ENCODE measurements at places on chromosomes 2 and 18. TPM values are rescaled to one million over a fixed set of nuclear protein-coding genes. Genes with fewer than 3 reads are reported as not detected.

The NPHP1 gene
- 3.9 TPM for total RNA-seq

The RAMP1 gene
- total RNA-seq: 3.7 TPM

The SERPINB8 gene
- 14.3 TPM for total RNA-seq

The PSMD1 gene
- total RNA-seq: 134 TPM

The RIT2 gene
- not detected for total RNA-seq

The ZBTB7C gene
- 0.46 TPM for total RNA-seq

The CTIF gene
- 49.8 TPM for total RNA-seq

The C2orf81 gene
- 3.5 TPM for total RNA-seq

The UGT1A8 gene
- total RNA-seq: not detected

The FOXI3 gene
- total RNA-seq: not detected

The TM4SF20 gene
- not detected for total RNA-seq

The TMEM178A gene
- 0.86 TPM for total RNA-seq

The TMEM182 gene
- 3.7 TPM for total RNA-seq

The CPLX4 gene
- not detected for total RNA-seq

The CDH19 gene
- total RNA-seq: 0.33 TPM

The LIMS3 gene
- 4.2 TPM for total RNA-seq

The SAG gene
- total RNA-seq: not detected

The SERPINB5 gene
- not detected for total RNA-seq

The C2orf66 gene
- 0.59 TPM for total RNA-seq

The LCT gene
- 0.03 TPM for total RNA-seq

The ABHD1 gene
- total RNA-seq: 0.20 TPM

The LAMA3 gene
- total RNA-seq: 3.8 TPM

The GAREM1 gene
- total RNA-seq: 3.5 TPM

The TCF23 gene
- not detected for total RNA-seq

The FAP gene
- total RNA-seq: 172 TPM

The SERPINB10 gene
- not detected for total RNA-seq

The AQP12B gene
- not detected for total RNA-seq

The STPG4 gene
- total RNA-seq: 0.20 TPM

The CFAP53 gene
- total RNA-seq: 0.46 TPM

The SERPINB13 gene
- not detected for total RNA-seq

The TCF4 gene
- 91.4 TPM for total RNA-seq

The FEV gene
- total RNA-seq: not detected

The POU3F3 gene
- total RNA-seq: not detected

The IL1R1 gene
- total RNA-seq: 109 TPM

The GKN1 gene
- total RNA-seq: not detected

Measured in smooth muscle cell of the pulmonary artery (primary cell).